Heart right ventricle (tissue), 16 donors: ENCODE measurements at places on chromosomes 13 and 19. TPM values are rescaled to one million over a fixed set of nuclear protein-coding genes. Genes with fewer than 3 reads are reported as not detected.

The NLRP12 gene
- 0.22 TPM for total RNA-seq

The ATG4D gene
- 52.8 TPM for total RNA-seq

The CLDND2 gene
- 1.5 TPM for total RNA-seq

The MPHOSPH8 gene
- total RNA-seq: 34.8 TPM
